ENCODE measurements at places on chromosomes 5 and 9.

DNA sequence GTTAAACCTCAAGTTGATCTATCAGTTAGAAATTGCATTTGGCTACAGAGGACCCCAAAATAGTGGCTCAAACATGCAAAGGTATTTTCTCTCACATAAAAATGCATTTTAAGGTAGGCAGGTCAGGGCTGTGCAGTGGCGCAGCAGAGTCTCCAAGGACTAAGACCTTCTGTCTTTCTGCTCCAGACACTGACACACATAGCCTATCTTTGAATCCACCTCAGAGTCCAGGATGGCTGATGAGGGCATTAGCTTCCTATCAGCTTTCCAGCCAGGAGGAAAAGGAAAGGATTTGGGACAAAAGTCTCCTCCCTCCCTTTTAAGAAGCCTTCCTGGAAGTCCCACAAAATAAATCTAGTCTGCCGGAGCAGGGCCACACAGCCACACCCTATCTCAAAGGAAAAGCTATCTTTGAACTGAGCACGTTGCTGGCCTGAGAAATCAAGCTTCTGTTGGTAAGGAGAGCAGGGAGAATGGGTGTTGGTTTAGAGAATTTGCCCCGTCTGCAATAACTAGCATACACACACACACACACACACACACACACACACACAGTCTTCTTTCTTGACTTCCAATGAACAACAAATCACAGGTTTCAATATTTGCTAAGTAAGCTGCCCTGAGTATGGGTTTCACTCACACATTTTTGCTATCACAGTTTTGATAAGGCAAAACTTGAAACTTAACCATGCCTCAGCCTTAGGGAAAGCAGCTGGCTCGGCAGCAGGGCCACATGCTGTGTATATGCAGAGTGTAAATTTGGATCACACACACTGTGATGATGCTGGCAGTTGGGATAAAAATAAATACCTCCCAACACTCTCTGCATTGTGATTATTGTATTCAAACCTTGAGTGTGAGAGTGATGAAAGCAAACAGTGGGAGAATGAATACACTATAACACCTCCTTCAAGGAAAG is 116.6 kb upstream of the MAP3K1 start:
- no peak for DNase-seq

GRCh38 chr9:101727612-101728524 is 10.6 kb downstream of the GRIN3A start:
- DNase-seq: peak; percentile 1

DNA sequence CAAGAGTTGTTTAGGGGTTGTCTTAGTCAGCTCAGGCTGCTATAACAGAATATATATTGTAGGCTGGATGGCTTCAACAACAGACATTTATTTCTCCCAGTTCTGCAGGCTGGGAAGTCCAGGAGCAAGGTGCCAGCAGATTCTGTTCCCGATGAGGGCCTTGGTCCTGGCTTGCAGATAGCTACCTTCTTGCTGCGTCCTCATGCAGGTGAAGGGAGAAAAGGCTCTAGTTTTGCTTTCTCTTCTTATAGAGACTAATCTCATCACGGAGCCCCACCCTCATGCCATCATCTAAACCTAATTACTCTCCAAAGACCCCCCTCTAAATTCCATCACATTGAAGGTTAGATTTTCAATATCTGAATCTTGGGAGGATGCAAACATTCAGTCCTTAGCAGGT is 246.0 kb upstream of the ANKRD55 start:
- no peak for DNase-seq

DNA sequence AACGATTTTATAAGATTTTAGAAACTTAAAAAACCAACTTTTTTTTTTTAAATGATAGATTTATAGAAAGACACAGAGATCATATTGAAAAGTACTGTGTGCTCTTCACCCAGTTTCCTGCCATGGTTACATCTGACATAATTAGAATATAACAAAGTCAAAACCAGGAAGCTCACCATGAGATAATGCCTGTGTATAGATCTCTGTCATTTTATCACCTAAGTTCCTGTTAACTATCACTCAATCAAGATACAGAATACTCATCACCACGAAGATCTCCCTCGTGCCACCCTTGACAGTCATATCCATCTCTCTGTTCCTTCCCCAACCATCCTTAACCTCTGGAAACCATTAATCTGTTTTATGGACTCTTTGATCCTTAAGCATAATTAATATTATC is 39.1 kb downstream of the POC5 start:
- no peak for DNase-seq

DNA sequence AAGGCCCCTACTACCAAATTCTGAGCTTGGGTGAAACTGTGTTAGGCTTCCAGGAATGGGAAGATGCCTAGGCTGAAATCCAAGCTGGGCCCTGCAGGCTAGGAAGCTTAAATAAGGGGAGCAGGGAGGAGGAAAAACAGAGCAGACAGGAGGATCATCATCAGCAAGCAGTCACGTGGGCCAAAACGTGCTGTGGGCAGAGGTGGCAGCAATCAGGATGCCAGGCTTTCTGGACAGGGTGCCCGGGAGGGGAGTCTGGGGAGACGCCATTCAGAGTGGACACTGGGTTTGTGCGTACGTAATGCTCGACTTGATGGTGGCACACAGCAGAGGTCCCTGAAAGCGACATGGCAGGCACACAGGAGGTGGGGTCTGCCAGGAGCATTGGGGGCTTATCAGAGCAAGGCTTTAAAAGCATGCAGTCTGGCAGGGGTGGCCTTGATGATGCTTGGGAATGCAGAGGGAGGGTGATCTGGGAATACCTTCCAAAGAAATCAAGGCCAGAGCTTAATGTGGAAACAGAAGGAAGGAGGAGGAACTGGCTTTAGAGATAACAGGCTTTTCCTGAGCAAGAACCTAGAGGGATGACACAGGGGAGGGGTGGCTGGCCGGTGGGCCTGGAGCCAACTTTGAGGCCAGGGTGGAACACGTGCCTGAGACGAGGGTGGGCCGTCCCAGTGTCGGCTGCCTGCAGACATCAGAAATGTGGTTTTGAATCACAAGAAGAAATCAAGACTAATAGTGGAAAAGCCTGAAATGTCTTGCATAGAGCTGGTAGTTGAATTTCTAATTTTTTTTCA is 212.5 kb downstream of the GADD45G start:
- DNase-seq: no peak

DNA sequence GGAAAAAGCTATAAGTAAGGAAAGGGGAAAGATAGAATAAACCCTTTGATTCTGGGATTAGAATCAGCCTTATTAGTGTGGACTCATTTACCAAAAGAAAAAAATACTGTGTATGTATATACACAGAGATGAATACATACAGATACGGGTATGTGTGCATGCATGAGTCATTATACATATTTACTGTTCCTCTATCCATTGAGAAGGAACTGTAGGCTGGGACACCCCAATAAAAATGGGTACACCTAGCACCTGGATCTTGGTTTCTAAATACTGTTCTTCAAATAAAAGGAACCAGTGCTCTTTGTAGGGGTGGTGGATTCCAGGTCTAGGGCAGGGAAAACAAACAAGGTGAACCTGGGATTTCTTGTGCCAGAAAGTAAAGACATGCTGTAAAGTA is 48.3 kb downstream of the WHRN start:
- no peak for DNase-seq

DNA sequence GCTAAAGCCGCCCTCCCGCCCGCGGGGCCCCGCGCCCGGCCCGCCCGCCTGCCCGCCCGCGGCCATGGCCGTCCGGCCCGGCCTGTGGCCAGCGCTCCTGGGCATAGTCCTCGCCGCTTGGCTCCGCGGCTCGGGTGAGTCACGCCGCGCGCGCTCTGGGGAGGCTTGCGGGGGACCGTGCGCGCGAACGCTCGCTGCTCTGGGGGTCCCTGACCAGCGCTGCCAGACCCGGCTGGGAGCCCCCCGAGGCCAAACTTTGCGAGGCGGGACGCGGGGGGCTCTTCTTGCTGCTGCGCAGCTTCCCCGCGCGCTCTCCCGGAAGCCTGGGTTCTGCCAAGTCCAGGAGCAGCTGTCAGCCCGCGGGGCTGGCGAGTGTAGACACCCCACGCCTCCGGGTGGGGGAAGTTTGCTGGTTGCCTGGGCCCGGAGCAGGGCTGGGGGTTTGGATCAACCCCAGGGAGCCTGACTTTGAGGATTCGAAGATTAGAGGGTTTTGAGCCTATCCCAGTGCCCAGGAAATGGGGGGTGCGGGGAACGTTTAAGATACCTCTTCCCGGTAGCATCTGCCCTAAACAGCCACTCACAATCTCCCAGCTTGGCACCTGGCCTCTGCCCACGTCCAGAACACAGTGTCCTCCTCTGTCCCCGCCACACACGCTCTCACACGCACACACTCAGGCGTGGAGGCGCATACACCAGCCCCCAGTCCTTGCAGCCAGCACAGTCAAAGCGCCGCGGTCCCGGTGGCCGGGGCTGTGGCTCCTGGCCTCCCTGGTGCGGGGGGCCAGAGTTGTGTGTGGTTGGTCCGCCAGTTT is 535 bp downstream of the UNC5A start:
- DNase-seq: no peak

DNA sequence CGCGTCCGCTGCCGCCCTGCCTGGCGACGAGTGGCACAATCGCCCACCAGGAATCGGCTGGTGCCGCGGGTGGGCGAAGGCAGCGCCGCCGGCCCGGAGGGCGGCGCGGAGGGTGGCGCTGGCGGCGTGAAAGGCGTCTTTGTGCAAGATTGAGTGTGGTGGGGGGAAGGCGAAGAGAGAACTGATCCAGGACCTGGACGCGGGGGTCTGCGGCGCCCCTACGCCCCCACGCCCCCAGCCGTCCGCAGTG is 4.6 kb upstream of the RGMB start:
- no peak for DNase-seq

GRCh38 chr5:89315286-89316100 is 432.5 kb upstream of the MEF2C start:
- no peak for DNase-seq

DNA sequence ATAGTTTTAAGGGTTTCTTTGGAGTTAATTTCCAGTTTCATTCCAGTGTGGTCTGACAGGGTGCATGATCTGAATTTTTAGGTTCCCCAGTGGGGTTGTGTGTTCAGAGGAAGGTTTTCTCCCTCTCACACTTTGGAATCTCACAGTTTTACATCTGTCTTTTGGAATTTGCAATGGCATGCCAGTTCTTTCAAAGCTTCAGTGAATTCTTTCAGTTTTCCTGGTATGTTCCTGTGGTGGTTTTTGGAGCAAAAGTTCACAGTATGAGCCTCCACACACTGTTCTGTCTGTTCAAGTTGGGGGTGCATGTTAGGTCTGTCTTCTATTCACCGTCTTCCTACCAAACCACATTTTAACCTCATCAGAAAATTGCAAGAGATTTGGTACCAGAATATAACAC is 624.2 kb downstream of the KCTD16 start:
- DNase-seq: no peak
